ENCODE measurements at places on chromosomes 12 and 14.
A peak's percentile ranks its signal among the peaks of the same experiment; 100 is the strongest.

- DNase-seq = no peak
These were observed 7.5 kb upstream of the NID2 start for GRCh38 chr14:52076334-52076733.

GRCh38 chr14:51116682-51117081 is 21.8 kb upstream of the TRIM9 start:
- DNase-seq = no peak

DNA sequence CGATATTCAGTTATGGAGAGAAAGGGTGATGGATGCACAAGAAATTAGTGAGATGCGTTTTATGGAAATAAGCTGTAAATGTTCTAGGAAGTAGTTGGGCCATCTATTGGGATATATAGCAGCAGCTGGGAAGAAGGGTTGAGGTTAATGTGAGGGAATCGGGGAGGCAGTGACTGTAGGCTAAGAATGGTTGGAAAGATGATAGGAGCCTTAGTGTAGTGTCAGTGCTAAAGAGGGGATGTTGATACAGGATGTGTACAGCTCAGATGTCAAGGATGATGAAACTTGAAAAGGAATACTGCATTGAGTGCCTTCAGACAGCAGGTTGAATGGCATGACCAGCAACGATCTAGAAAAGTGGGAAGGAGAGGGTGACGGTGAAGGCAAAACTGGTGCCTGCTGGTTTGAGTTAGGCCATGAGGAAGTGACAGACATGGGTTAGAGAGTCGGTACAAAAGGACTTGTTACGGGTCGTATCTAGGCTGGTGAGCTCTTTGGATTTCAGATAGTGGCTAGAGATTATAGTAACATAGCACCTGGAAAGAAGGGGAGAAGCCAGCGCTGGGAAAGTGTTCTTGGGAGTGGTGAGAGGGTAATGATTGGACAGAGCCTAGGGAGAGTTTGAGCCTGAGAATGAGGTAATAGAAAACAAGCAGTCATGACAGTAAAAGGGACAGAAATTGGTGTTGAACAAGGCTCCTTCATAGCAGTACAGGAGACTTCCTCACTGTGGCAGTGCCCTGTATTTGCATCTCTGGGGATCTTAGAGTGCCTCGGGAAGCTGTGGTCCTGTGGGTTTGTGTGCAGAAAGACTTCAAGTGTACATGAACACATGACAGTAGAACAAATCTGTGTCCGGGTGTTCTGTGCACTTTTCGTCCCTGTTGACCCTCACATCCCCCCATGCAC is 9.6 kb downstream of the MARS1 start:
- DNase-seq = no peak

GRCh38 chr14:34199585-34199984 is 248.7 kb upstream of the EGLN3 start:
- DNase-seq = no peak

DNA sequence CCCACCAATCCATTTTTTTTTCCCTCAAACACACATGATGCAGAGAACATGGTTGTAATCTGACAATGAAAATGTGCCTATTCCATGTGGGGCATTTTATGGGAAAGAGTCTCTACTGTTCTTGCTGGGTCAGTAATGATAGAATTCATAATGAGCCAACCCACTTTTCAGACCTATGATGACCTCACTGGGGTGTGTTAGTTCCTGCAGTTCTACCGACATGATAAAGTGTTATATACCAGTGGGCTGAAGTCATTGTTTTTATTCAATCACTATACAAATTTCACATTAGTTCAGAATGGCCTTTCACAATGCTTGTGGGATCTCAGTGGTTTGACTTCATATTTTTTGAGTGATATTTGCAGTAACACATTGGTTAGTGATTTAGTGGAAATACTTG is 47.5 kb downstream of the PPFIBP1 start:
- no peak for DNase-seq

- no peak for DNase-seq
These were observed at the start of gene KRT75 for GRCh38 chr12:52434081-52434733. KRT75 (minus strand) TSS chr12:52434371; CDS start chr12:52434304, 67 bp downstream.

- no peak for DNase-seq
These were observed 55.3 kb upstream of the STON2 start for GRCh38 chr14:81455390-81455789.

GRCh38 chr14:104099096-104100041 is 13.9 kb downstream of the ASPG start:
- DNase-seq = no peak

- no peak for DNase-seq
These were observed 417.5 kb downstream of the LRIG3 start for GRCh38 chr12:58502841-58503240.

GRCh38 chr14:38248321-38249028 is 7.4 kb downstream of the CLEC14A start:
- no peak for DNase-seq

DNA sequence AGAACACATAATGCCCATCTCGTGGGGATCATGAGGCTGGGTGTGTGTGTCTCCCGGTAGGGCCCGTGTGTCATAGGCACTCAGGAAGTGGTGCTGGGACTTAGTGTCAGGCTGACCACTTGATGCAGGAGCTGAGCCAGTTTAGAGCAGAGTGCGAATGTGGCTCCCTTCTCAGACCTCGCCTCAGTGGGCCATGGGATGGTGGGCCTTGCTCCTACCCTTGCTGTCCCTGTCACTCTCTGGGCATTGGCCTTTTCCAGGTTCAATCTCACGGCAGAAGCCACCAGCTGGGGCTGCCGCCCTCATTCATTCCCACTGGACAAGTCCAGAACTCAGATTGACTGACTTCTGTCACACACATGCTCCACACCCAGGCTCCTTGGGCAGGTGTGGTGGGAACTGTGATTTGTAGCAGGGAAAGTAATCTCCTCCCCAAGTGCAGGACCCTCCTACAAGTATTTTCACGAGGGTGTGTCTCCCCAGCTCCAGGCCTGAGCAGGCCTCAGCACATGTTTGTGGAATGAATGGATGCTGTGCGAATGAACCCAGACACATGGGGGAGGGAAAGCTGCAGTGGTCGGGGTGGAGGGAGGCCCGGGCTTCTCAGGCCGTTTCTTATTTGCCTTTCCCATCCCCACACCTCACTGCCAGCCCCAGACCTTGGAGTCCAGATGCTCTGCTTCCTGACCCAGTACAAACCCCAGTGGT is 54.9 kb downstream of the BEGAIN start:
- no peak for DNase-seq

DNA sequence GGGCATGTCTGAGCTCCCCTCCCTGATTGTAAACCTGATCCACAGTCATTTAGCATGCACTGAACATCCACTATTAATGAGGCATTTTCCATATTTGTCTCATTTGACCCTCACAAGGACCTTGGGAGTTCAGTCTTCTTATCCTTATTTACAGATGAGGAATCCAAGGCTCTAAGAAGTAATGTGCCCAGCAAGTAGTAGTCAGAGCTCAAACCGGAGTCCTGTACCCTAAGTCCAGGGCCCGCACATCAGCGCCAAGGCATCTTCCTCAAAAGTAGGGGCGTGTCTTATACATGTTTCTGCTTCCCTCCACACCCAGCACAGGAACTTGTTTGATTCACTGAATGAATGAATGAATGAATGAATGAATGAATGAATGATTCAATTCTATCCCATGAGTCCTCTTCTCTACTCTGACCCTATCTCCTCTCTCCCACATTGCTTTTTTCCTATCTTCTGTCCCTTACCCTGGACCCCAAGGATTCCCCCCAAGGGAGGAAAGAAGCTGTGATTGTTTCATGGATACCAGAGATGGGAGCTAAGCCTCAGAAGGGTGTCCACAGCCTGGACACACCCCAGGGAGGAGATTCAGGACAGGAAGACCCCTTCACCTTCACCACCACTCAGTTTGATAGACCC is 21.8 kb upstream of the KRT8 start:
- no peak for DNase-seq

- DNase-seq = no peak
These were observed at the start of gene AQP2 for GRCh38 chr12:49950273-49951251. AQP2 (plus strand) TSS chr12:49950737; CDS start chr12:49950831, 94 bp downstream.

DNA sequence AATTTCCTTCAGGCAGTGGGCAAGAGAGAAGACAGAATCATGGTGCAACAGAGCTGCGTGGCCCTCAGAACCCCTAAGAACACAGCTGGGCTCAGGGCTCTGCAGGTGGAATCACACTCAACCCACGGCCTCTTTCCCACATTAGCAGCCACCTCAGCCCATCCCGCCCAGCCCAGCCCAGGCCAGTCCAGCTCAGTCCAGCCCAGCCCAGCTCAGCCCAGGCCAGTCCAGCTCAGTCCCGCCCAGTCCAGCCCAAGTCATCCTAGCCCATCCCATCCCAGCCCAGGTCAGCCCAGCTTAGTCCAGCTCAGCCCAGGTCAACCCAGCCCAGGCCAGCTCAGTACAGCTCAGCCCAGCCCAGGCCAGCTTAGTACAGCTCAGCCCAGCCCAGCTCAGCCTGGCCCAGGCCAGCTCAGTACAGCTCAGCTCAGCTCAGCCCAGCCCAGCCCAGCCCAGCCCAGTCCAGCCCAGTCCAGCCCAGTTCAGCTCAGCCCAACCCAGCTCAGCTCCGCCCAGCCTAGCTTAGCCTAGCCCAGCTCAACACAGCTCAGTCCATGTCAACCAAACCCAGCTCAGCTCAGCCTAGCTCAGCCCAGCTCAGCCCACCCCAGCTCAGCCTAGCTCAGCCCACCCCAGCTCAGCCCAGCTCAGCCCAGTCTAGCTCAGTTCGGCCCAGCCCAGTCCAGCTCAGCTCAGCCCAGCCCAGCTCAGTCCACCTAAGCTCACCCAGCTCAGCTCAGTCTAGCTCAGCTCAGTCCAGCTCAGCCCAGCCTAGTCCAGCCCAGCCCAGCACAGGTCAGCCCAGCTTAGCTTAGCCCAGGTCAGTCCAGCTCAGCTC is 183.1 kb downstream of the TMEM121 start:
- DNase-seq = no peak

GRCh38 chr14:96039633-96040311 is 610 bp downstream of the C14orf132 start:
- DNase-seq = no peak

- DNase-seq = no peak
These were observed 59.9 kb downstream of the GPR65 start for GRCh38 chr14:88064841-88065240.

- no peak for DNase-seq
These were observed 555.9 kb upstream of the TMEM132C start for GRCh38 chr12:127711108-127711507.

- no peak for DNase-seq
These were observed 124.2 kb downstream of the DENND5B start for GRCh38 chr12:31466768-31467167.

GRCh38 chr12:126926023-126926594 is 1340.9 kb upstream of the TMEM132C start:
- no peak for DNase-seq

GRCh38 chr14:98622208-98623051 is 649.6 kb downstream of the BCL11B start:
- no peak for DNase-seq

GRCh38 chr12:56629459-56630179 is 507 bp downstream of the BAZ2A start:
- DNase-seq = peak; percentile 42

DNA sequence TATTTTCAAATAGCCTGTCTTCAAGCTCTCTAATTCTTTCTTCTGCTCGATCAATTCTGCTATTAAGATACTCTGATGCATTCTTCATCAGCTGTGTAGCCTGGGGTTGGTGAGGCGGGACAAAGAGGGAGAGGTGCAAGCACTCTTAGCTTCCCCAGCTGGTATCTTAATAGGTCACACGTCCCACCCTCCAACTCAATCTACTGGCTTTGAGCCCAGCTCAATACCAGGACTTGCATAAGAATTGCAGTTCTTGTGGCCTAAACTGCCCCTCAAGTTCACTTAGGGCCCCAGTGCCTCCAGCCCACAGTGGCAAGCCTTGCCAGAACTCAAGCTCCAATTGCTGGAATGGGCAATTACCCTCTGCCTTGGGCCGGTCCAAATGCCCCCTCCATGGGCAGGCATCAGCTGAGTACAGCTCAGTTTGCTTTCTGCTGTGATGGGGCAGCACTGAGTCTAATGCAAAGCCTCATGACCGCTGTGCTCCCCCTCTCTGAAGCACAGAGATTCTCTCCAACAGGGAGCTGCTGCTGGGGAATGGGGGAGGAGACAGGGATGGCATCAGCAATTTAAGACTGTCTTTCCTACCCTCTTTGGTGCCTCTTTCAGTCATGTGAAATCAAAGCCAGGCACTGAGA is 5.6 kb upstream of the SPATA7 start:
- no peak for DNase-seq

DNA sequence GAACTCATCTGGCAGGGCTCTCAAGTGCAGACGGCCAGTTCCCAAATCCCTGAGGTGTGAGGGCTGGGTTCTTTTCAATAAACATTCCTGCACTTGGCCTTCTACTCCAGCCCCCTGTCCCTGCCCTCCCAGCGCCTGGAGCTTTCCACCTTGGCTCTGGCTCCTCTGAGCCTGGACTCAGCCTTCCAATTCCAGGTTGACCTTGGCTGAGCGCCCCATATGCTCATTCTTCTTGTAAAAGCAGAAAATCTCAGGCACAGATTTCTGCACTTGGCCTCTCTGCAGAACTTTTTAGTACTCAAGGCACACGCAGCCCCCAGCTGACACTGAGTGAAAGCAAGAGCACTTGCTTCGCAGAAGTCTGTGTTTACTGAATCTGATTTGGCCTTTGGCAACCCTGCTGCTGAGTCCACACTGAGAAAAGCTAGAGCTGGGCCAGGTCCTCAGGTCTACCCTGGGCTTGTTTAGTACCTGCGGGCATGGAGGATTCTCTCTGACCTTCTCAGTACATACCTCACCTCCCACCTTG is 222.7 kb downstream of the MSRB3 start:
- DNase-seq = no peak

- DNase-seq = no peak
These were observed 35.6 kb downstream of the RPS29 start for GRCh38 chr14:49550286-49551184.

DNA sequence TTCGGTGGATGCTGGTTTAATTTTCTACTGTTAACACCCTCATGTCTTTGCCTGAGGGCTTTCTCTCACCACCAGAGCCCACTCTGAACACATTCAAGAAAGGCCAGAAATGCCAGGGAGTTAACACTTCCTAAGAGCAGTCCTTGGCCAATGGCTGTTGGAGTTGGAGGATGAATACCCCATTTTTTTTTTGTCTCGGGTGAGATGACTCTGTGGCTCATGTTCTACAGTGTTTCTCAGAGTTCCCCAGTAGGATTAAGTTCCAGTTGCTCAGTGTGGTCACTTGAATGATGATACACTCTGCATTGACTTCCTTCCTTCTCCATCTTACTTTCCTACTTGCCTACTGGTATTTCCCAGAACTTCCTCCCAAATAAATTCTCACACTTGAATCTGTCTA is 65.8 kb downstream of the FOS start:
- DNase-seq = no peak

- no peak for DNase-seq
These were observed 121.5 kb upstream of the VASH1 start for GRCh38 chr14:76639606-76640229.

- DNase-seq = no peak
These were observed 23.9 kb downstream of the PZP start for GRCh38 chr12:9184276-9184675.

Measured in activated T-cell treated with anti-CD3 and anti-CD28 coated beads for 1 hour (primary cell).